ENCODE measurements at places on chromosomes 7 and 10.

GRCh38 chr7:112503361-112503972 is 22.7 kb downstream of the LSMEM1 start:
- ATAC-seq: no peak

DNA sequence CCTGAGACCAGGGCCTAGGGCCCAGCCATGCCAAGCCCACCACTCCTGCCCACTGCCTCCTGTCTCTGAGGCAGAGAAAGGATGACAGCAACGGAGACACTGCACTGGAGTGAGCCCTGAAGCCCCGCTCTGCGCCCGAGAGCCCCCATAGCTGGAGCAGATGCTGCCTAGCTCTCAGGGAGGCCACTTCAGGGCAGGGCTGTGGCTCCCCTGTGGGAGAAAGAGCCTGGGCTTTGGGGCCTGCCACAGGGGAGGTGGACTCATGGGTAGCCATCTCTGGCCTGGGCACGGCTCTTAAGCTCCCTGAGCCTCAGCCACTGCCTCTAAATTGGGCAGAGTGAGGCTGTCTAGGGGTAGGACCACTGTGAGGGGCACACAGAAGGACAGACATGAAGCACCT is 214.2 kb downstream of the GRID1 start:
- no peak for ATAC-seq

DNA sequence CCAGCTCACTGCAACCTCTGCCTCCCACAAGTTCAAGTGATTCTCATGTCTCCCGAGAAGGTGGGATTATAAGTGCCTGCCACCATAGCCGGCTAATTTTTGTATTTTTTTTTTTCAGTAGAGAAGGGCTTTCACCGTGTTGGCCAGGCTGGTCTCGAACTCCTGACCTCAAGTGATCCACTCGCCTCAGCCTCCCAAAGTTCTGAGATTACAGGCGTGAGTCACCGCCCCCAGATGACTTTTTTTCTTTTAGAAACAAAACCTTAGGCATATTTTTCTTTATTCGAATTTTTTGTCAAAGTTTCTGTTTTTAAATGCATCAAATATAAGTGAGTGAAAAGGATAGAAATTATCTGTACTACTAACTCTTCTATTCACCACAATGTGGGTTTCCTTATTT is 113.1 kb downstream of the LRRC4 start:
- no peak for ATAC-seq

GRCh38 chr7:120774481-120774880 is 83.5 kb downstream of the TSPAN12 start:
- ATAC-seq: no peak

GRCh38 chr7:115319541-115319940 is 397.6 kb downstream of the MDFIC start:
- ATAC-seq: no peak

- peak; percentile 68 for ATAC-seq
Measured at GRCh38 chr7:131723926-131724325, 167.5 kb upstream of the PODXL start.

- ATAC-seq: peak; percentile 92
Measured at GRCh38 chr7:7761974-7762779, 43.8 kb upstream of the RPA3 start.

GRCh38 chr7:16066805-16067459 is 354.4 kb downstream of the CRPPA start:
- ATAC-seq: no peak

GRCh38 chr10:70070834-70071233 is 18.2 kb downstream of the MACROH2A2 start:
- ATAC-seq: no peak

DNA sequence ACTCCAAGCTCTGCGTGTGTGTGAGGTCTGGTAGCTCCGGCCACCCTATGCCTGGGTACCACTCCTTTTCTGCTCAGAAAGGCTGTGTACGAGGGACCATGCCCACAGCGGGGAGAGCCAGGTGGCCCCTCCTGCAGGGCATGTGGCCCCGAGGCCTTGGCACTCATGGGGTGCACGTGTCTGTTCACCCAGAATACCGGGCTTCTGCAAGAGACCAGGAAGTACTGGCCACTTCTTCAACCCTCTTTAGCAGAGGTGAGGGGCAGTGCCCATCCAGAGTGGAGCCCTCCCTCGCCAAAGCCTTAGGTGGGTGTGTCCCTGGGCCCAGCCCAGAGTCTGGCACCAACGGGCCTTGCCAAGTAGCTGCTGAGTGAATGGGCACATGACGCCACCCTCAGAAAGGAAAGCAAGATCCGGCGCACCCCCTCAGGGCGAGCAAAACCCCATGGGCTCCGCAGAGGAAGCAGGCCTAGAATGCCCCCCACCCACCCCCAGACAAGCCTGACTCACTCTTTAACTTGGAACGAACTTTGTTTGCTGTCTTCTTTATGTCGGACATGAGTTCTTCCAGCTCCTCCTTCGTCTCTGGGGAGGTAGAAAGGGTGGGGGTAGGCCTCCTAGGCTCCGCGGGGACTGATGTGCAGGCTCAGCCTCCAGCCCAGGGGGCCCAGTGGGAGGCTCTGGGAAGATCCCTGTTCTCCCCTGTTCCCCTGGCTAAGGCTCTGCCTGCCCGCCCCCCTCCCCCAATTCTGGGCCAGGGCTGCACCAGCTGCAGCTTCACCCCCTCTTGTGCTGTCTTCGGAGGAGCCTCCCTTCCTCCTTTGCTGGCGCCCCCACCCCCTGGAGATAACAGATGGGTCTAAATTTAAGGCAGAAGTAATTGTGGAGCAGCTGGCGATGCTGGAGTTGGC is 14.6 kb downstream of the STX1A start:
- peak; percentile 24 for ATAC-seq

DNA sequence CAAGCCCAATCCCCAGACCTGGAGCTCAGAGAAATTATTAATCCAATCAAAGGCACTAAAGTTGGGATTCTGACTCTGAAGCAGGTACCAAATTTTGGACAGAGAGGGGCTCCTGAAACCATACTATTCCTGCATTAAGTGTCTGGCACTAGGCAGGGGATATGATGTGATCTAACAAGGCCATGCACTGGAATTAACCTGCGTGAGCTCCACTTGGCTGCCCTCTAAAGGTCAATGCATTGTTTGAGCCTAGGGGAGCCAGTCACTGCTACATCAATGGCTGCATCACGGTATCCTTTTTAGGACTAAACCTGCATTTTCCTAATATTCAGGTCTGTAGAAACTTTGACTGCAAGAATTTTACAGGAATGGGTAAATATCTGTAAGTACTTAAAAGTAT is 42.1 kb downstream of the ST8SIA6 start:
- ATAC-seq: peak; percentile 49

DNA sequence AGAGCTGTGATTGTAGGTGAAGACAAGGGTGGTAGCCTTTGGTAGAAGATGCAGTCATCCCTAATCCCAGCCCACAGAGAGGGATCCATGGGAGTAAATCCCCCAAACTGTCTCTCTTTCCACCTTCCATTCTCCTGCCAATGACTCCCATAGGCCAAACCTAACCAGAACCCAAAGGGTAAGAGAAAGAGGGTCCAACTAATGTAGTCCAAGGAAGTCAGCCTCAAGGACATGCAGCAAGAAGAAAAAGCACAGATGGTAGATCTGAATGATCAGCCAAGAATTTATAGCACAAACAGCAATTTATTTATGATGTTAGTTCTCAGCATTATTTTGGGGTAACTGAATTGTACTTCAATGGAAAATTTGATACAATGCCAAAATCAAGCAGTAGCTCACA is 87.7 kb downstream of the ST8SIA6 start:
- ATAC-seq: no peak

GRCh38 chr7:43516581-43517342 is 66.1 kb upstream of the STK17A start:
- no peak for ATAC-seq

- ATAC-seq: no peak
Measured at GRCh38 chr7:159218170-159218569, 73.5 kb upstream of the VIPR2 start.

DNA sequence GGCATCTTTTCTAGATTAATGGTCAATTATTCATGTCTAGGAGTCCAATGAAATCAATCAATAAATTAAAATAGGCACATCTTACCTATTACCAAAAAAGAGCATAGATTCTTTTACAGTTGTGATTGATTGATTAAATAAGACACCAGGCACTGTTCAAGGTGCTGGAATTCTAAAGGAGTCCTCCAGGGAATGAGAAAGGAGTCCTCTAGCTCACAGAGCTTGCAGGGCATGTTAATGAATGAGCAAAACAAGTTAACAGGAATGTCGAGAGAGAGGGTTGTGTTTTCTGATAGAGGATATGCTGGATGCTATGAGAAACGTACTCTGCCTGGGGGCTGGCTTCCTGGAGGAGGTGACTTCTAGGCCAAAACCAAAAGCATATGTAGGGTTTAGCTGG is 191.4 kb downstream of the BMPER start:
- ATAC-seq: peak; percentile 47

GRCh38 chr10:88154596-88155250 is 291.3 kb downstream of the PTEN start:
- ATAC-seq: peak; percentile 50

DNA sequence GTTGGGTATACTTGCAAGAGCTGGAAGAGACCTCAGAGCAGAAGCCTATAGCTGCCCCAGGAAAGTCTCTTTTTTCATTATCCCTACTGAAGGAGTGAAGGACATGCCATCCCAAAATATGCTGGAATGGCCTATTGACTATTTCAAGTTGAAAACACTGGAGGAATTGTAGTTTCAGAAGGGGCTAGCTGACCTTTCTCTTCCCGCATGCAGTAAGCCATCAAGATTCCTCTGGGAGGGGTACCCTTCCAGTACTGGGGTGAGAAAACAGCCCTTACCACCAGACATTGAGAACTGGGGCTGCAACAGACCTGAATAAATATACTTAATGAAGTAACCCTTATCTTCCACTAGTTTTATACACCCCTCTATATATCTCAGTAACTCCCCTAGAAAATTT is 41.7 kb downstream of the CHCHD3 start:
- ATAC-seq: no peak

- ATAC-seq: peak; percentile 68
Measured at GRCh38 chr10:23693501-23693901, 254.6 kb downstream of the OTUD1 start.

DNA sequence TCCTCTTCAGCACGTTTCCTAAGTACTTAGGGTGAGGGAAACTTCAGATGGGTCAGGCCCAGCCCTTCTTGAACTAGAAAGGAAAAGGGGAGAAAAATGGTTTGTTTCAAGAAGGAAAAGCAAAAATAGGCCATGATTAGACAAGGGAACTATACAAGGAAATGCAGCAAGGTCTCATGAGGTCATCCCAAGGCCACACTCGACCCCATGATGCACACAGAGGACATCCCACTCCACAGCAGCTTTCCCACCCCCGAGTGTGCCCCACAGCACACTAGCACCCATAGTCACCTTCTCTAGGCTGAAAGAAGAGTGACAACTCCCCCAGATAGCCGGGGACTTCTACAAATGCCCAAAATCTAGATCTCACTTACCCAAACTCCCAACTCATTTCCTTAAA is 173.4 kb downstream of the FAM107B start:
- no peak for ATAC-seq

DNA sequence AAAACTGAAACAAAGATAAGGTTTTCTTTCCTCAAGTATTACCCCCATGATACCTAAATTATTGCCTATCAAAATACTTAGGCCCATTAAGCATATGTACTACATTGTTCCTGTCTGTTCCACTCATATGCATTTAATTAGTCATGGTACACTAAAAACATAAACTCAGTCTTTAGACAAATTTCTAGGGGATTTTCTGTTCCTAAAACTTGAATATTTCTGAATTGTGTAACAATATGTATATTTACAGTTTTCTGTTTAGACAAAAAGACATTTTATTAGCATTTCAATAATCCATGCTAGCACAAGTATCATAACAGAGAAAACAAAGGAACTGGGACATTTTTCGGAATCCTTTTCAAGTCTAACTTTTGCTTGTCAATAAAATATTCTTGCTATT is 234.2 kb downstream of the CRPPA start:
- ATAC-seq: no peak

DNA sequence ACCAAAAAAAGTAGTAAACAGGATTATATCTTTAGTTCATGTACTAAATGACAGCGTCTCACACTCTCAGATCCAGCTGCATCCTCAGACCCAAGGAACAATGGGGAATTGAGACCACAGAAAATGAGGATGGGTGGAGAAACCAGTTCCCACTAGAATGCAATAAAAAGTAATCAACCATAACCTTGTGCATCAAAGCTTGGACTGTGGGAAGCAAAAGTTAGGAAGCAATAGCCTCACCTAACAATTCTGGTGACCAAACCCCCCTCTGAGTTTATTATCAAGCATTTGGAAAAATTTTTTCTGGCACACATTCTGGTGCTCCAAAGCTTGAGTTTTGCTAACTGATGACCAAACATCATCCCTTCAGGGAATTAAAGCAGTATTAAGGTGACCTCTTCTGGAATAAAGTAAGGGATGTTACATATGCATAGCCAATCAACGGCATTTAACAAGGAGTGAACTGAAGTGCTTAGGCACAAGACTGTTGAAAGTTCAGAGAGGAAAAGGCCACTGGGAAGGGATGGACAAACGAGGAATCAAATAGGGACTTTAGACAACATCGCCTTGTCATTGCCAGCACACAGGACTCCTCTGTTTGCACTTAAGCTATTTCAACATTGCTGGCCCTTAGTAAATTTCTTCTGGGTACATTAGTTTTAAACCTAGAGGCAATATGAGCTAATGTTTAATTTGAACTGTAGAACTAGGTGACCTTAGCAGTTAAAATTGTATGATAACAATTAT is 1.2 kb upstream of the MAT1A start:
- ATAC-seq: no peak

DNA sequence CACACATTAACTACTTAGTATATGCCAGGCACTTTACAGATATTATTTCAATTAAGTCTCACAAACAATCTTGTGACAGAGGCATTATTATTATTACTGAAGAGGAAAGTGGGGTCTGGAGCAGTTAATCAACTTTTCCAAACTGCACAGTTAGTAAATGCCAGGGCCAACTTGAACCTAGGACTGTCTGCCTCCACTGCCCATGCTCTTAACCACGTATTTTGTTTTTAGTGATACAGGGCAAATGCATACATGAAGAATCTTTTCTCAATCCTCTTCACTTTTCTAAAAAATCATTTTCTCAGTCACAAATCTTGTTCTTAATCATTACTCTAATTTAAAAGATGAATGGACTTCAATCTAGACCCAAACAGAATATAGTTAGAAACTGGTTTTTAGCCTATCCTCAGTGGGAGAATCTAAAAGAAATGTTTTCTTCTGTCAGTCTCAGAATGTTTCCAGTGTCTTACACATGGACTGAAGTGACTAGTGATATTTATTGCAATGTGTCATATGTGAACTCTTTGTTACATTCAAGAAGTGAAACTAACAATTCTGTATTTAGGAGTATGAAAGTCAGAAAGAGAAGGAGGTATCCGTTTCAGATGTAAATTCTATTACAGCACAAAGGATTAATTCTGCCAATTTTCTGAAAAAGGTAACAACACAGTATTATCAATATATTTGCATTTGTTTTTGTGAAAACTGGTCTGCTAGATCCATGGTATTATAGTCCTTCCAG is 55.5 kb upstream of the CCNJ start:
- no peak for ATAC-seq

DNA sequence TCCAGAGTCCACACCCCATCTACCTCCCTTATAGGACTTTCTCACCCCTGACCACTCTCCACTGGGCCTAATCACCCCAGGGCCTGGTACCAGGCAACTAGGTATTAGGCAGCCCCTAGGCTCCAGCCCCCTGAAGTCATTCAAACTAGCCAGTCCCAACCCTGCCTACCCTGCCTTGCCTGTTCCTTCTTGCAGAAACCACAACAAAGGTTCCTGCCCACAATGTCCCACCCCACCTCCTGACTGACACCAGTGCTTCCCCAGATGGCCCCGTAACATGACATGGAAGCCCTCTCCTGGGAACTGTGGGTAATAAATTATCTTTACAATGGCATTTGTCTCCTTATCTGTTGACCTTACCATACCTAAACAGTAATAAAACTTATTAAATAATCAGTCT is 100.6 kb upstream of the PDE1C start:
- ATAC-seq: no peak

GRCh38 chr7:51764976-51765375 is 448.4 kb upstream of the COBL start:
- ATAC-seq: no peak
